ENCODE measurements at places on chromosomes 6 and 20.

- DNase-seq: no peak
These were observed 1355.9 kb downstream of the GRIK2 start for GRCh38 chr6:102749210-102749971.

- no peak for DNase-seq
These were observed 377.0 kb downstream of the BTBD3 start for GRCh38 chr20:12294678-12295077.

GRCh38 chr20:41468994-41469600, 102.5 kb upstream of the EMILIN3 start:
- DNase-seq: no peak

DNA sequence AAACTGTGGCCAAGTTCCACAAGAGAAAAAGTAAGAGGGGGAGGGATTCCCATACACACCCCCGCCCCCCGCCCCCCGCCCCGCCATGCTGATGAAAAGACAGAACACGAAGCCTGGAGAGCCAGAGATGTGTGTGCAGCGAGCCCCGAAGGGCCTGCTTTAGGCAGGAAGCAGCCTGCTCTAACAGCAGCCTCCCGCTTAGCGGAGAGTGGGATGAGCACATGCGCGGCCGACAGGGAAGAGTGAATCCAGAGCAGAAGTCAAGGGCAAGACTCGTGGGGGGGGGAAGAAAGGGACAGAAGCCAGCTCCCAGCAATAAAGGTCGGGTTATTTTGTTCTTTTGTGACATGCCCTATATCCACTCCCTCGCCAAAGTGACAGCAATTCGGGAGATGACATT, 67.2 kb upstream of the PTGIS start:
- DNase-seq: no peak

- DNase-seq: no peak
These were observed 104.4 kb upstream of the PRL start for GRCh38 chr6:22401206-22401605.

- no peak for DNase-seq
These were observed 249.5 kb downstream of the CBLN4 start for GRCh38 chr20:55755861-55756260.

DNA sequence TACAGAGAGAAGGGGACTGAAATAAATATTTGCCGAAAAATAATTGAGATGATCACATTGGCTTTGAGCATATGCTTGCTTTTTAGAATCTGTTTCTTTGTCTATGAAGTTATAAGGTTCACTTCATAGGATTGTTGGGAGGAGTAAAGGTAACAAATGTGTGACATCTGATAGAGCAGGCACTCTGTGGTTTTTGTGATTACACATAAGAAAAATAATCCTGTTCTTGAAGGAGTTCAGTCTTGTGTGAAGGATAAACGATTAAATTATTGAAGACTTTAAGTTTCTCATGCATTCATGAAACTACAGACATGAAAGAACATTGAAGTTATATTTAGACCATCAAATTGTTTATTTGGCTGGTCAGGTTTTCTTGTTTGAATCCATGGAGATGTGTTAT, 45.0 kb downstream of the QKI start:
- no peak for DNase-seq

DNA sequence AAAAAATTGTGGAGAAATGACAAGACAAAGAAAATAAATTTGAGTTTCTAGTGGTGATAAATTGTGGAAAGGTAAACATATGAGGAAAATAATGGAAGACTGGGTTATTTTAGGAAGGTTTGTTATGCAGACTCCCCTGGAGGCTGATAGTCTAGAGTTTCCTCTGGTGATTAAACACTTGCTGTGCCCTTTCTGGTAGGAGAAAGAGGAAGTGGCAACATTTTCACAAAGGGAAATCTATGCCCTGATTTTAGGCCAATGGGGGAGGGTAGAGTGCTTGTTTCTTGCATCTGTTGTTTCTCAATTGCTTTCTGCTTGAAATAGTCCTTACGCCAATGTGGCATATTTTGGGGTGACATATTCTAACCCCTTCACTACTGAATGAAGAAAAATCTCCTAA, 129.1 kb upstream of the DOK5 start:
- DNase-seq: no peak

DNA sequence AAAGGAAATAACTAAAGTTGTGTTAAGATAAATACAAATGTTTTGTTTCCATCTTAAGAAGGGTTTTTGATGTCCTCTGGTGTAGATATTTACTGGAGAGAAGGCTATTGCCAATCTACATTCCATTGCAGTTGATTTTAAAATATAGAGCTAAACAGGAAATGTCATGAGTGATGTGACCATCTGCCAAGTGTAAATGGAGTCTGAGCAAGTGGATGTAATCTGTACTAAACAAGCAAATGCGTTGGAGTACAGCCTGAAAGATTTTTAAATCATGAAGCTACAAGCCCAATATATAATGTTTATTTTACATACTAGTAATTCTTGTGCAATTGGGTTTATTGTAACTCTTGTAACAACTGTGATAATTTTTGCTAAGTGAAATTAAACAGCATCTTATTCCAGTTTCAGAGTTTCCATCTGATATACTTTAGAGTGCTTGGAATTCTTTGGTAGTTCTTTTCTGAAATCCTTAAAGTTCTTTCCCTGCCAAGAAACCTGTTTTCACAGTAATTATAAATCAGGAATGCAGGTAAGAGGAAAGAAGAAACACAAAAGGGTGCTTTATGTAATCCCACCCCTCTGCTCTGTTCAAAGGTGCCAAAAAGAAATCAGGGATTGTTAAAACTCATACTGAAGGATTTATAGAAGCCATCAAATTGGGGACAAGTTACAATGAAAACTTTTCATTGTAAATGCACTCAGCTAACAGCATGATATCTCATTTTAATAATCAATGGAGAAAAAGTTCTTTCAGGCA, 47.2 kb upstream of the FLRT3 start:
- DNase-seq: no peak
